AG10803 (cell line): ENCODE measurements at places on chromosomes 7 and 10.

GRCh38 chr10:63574011-63574410 lies 52.8 kb downstream of the REEP3 start:
- no peak for DNase-seq

GRCh38 chr7:15680446-15680845 lies 6.0 kb downstream of the MEOX2 start:
- DNase-seq, result no peak

- DNase-seq, result no peak
These were observed 25.9 kb downstream of the TIMM23 start for GRCh38 chr10:45997994-45998763.

GRCh38 chr7:143318661-143319060 lies 2.8 kb downstream of the CLCN1 start:
- DNase-seq, result peak; percentile 70

- no peak for DNase-seq
These were observed 60.8 kb downstream of the ADRA2A start for GRCh38 chr10:111137587-111137986.

GRCh38 chr7:99677013-99677647 lies 2.7 kb downstream of the CYP3A5 start:
- DNase-seq, result no peak

DNA sequence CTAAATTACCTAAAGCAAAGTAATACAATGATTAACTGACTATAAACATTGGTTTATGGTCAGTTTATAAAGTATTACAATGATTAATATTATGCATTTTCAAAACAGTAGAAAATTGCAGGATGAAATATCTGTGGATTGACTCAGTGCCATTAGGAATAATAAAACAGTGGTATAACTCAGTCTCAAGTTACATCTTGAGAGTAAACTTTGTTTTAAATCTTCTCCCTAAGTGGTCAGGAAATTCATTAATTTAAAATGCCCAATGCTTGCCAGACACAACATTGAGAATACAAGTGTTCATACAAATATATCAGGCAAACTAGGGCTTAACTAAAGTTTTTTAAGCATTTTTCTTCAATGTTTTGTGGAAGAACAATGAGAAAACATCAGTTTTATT lies 257.8 kb downstream of the ETV1 start:
- no peak for DNase-seq

GRCh38 chr10:131085091-131085860 lies 226.2 kb downstream of the TCERG1L start:
- no peak for DNase-seq

- DNase-seq, result no peak
These were observed 184.0 kb upstream of the ADO start for GRCh38 chr10:62620491-62620890.

DNA sequence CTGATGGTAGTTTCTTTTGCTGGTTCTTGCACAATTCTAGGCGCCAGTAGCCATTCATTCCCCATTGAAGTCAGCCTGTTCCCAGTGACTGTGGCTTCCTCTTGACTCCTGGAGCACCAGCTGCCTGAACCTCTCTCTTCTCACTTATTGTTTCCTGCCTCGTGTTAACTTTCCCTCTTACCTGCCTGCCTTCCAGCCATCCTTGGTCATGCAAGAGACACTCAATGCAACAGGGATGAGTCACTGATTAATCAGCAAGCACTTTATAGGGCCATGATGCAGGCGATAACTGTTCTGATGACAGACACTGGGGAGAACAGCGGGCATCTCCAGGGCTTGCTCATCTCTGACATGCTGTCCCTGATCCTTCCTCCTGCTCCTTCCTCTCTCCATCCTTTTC lies 122.0 kb downstream of the PLCE1 start:
- DNase-seq, result peak; percentile 44

DNA sequence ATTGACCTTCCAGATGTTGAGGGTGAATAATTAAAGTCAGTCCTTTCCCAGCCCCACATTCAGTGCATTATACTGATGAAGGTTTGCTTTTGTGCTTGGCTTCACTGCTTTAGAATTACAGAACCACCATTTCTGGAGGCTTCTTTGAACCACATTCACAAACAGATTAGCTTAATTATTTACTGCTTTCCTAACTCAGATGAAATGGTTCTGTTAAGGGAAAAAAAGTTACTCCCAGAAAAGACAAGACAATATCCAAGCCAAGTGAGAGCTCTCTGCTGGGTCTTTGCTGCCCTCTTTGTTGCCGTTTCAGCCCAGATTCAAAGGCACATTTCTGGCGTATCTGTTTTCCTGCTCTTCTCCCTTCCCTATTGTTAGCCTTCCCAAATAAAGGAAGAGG lies 188.9 kb downstream of the AHR start:
- DNase-seq, result no peak

DNA sequence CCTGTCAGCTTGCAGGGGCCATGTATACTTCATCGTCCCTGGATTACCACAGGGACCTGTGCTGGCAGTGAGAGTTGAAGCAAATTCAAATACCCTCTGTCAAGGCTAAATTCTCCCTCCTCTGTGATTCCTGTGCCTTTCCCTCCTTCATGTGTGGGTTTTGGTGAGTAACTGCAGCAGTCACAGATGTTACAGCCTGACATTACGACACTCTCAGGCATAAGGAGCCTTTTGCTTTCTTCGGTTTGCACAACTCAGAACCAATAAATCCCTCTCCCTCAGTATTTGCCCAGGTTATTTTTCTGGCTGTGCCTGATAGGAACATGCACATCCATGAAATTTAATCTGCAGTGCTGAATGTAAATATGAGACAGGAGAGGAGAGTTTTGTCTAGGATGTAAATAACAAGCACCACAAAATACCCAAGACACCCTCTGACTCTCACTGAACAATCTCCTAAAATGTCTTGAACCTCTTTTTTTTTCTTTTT lies 997.2 kb upstream of the GHITM start:
- DNase-seq, result peak; percentile 1

DNA sequence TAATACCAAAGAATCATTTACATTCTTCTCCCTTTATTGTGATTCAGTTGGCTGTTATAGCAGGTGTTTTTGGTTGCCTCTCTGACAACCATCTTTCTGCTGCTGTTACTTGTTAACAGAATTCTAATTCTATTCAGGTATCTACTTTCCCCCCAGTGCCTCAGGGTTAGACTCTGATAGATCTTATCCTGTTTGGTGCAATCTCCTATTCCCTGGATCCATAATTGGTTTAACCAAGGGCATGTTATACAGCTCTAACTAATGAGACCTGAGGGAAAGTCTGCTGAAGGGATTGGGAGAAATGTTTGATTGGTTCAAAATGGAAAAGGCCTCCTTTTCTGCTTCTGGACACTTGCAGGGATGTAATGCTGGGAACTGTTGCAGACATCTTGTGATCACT lies 161.5 kb downstream of the GPR158 start:
- no peak for DNase-seq

DNA sequence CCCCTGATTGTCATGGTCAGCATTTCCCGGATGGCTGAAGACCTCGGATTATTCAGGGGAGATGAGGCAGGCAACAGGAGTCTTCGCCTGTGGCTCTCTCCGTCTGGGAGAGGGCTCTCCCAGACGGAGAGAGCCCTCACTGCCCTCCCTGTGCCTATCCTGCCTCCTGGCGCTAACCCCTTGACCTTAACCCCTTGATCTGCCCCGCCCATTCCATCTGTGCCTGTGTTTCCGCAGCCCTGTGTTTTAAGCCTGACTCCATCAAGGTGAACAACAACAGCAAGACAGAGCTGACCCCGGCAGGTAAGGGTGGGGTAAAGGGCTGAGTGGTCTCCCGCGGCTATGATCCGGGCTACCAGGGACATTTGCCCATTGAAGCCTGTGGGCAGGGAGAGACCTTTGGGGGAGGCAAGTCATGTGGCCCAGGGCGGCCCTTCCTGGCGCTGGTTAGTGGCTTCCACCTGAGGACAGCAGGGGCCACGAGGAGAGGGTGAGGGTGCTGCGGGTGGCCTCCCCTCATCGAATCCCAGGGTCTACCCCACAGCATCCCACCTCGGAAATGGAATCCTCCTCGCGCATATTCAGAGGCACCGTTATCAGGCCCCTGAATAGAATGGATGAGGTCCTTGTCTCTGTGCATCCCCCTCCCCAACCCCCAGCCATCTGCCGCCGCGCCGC lies 4.2 kb upstream of the MUC12 start:
- DNase-seq, result no peak

DNA sequence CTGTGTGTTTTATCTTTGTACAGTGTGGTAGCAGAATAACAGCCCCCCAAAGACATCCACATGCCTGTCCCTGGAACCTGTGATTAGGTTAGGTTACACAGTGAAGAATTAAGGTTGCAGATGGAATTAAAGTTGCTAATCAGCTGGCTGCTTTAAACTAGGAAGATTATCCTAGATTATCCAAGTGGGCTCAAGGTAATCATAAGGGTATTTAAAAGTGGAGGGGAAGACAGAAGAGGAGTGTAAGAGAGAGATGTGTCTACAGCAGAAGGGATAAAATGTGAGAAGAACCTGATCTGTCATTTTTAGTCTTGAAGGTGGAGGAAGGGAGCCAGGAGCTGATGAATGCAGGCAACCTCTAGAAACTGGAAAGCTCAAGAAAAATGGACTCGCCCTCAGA lies 117.6 kb downstream of the ARHGAP22 start:
- no peak for DNase-seq

GRCh38 chr10:125689955-125690569 lies 7.1 kb upstream of the TEX36 start:
- DNase-seq, result no peak

DNA sequence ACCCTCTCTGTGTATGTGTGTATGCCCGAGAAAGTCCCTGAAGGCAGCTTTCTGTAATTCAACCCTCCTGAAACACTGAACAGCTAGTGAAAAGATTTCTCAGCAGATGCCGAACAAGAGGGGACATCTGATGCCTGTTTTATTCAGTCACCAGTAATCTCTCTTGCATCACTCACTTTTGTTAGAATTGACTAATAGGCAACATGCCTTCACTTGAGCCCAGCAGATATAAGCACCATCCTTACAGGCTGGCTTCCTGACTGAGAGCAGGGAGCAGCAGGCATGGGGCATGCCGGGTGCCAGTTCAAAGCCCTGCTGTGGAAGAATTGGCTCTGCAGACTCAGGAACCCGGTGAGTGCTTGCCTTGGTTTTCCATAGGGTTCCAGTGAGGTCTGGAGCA lies at the start of gene ABCA13:
Gene ABCA13, plus strand, starts transcription at position 257 of the 400 bp plus-strand sequence. Its CDS starts 26 bp downstream, at position 283.
- DNase-seq, result peak; percentile 64

DNA sequence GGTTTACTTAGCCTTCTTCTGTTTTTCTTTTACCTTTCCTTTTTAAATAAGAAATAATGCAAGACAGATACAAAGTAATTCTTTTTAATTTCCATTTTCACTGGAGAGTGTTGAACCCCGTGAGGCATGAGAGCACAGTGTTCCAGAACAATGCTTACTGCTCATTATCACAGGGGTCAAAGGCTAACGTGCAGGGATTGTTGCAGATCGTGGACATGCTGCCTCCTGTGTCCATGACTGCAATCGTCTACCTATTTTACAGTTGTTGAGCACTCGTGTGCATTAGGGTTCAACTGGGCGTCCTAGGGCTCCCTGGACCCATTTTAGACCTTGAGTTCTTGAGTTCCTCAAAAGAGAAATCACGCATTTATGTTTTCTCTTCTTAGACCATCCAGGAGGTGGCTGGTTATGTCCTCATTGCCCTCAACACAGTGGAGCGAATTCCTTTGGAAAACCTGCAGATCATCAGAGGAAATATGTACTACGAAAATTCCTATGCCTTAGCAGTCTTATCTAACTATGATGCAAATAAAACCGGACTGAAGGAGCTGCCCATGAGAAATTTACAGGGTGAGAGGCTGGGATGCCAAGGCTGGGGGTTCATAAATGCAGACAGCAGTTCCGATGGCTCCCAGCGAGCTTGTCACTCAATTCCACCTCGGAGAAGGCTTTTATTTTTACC lies 124.2 kb downstream of the EGFR start:
- no peak for DNase-seq

DNA sequence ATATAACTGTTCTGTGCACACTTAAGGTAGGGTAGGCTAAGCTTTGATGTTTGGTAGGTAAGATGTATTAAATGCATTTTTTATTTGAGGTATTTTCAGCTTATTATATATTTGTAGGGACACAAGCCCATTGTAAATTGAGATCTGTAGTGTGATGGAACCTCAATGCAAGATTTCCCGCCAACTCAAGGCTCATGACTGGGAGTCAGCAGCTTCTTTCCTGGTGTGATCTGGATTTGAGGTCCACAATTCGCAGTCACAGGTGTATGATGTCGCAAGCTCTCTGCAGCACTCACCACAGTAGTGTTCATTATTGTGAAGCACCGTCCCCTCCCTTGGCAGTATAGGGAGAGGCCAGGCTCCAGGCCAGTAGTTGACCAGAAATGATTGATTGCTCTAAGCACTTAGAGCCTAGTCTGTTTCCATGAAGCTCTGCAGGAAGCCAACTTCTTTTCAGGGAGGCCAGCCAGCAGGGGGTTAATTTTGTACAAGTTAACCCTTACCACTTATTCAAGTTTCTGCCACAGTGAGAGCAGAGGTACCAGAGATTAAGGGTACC lies 54.9 kb downstream of the SEM1 start:
- DNase-seq, result no peak

DNA sequence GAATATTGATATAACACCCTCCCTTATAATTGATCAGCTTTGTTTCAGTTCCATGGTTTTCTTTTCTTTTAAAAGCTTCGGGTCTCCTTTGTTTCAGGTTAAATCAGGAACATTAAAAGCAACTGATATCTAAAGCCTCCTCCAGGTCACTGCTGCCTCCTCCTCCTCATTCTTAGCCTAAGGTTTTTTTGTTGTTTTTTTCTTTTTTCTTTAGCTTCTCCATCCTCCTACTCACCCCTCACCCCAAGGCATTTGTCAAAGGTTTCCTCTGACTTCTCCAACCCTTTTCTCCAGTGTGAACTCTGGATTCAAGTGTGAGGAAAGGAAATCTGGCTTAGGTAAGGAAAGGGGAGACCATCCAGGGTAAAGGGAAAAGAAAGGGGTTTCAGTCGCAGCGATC lies 420.2 kb upstream of the NFE2L3 start:
- DNase-seq, result no peak

DNA sequence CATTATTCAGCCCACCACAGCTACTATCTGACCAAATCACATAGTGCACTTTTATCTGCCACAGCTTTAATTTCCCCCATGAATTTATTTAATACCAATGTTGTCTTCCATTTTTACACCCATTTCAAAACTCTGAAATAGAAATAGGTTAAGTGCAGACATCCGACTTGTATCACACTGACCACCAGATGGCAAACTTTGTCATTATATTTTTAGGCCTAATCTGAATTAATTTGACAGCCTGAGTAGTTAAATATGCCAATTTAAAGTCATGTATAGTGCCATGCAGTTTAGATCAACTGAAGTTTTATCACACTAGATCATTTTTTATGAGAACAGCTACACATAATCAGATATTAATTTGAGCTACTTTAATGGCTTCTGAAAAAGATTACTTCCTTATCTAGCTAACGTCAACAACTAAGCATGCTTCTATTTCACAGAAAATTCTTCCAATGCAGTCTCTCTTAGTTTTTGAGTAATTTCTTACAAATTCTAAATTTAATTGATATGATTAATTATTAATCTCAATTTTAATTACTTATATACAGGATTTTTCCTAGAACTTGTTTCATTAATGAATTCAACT lies 566.4 kb downstream of the GFRA1 start:
- DNase-seq, result peak; percentile 39

GRCh38 chr7:79719216-79719615 lies 265.7 kb upstream of the MAGI2 start:
- no peak for DNase-seq

- no peak for DNase-seq
These were observed 688.0 kb downstream of the CNTNAP2 start for GRCh38 chr7:146804620-146805019.

- DNase-seq, result no peak
These were observed 18.3 kb upstream of the TMEM26 start for GRCh38 chr10:61471491-61471890.

- no peak for DNase-seq
These were observed 101.5 kb downstream of the SLC25A40 start for GRCh38 chr7:87774690-87775089.
